ENCODE measurements at places on chromosomes 7 and 10. TPM values are rescaled to one million over a fixed set of nuclear protein-coding genes. Genes with fewer than 3 reads are reported as not detected.

- no peak for DNase-seq
These were observed 6.8 kb upstream of the LAT2 start for GRCh38 chr7:74202841-74203556.

- DNase-seq, result no peak
These were observed 154.8 kb downstream of the CHN2 start for GRCh38 chr7:29349362-29349761.

DNA sequence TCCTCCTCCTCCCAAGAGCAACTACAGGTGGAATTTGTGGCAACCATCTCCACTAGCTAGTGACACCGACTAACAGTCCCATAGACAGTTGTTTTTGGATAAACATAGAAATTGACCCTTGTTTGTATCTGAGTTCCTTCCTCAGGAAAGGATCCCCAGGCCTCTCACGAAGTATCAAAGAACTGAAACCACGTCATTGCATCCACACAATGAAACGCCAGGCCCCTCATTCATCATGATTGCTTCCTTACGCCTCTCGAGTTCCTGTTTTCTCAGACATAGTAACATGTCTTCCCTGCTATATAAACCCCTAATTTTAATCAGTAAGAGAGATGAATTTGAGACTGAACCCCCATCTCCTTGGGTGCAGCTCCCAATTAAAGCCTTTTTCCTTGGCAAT, 18.1 kb downstream of the SLC35G1 start:
- no peak for DNase-seq

GRCh38 chr10:58412502-58412961, 27.3 kb downstream of the TFAM start:
- no peak for DNase-seq

- no peak for DNase-seq
These were observed 33.5 kb downstream of the DPY19L1 start for GRCh38 chr7:35003679-35004303.

DNA sequence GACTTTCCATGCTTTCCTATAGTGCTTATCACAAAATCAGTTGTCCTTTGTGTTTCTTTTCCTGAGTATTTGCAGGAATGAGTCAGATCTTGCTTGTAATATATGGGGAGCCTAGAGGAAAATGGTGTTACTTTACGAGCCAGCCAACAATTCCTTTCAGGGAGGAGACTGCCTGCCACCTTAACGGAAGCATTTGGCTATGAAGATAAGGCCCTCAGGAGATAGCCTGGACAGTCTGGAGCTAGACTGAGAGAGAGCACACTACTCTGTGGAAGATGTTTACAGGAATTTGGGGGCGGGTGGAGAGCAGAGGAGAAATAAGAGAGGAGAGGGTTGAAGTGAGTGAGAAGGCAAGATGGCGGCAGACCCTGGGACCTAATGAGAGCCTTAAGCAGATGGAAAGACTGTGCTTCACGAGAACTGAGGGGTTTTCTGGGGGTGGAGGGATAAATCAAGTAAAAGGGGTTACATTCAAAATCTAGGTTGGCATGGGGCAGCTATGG, 126.3 kb downstream of the SNX10 start:
- no peak for DNase-seq

- DNase-seq, result no peak
These were observed 1077.1 kb upstream of the C7orf33 start for GRCh38 chr7:147513451-147513850.

DNA sequence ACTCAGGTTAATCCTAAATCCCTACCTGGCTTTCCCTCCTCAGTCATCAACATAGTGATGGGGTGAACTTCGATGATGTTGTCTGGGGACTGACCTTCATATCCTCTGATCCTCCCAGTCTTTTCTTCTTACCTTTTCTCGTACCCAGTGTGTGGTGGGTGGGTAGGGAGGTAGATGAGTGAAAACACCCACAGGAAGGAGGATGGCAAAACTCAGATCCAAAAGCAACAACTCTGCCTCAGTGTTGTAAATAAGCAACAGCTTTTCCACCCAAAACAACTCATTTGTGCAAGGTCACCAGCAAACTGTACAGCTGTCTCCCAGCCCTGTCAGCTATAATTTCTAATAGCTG, 38.6 kb downstream of the VOPP1 start:
- DNase-seq, result no peak

DNA sequence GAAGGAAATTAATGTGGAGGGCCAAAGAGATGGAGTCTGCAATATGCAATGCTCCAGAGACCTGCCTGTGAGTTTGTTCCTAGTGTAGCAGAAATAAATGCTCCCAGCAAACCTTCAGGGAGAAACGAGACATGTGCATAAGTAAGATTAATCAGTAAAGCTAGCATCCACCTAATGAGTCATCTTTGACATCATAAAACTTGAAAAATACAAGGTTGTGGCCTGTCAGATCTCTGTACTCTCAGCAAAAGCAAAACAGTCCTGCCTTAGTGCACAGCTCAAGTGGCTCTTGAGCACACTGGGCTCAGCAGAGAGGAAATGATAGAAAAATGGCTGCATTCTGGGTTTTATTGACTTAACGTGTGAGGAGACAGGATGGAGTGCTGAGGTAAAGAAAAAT, 32.5 kb upstream of the ERCC6 start:
- peak; percentile 46 for DNase-seq

DNA sequence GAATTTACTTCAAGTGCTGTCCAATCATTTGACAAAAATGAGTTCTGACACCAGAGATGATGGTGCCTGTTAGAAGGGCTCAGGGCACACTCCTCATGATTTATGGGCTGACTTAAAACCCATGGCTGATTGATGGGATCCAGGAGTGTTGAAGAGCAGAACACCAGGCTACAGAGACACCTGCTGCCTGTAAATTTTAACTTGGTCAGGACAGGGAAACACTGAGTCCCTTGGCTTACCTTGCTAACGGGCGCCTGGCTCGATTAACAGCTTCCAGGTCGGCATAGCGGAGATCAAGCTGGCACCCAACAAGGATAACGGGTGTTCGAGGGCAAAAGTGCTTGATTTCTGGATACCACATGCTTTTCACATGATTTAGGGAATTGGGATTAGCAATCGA, 51.4 kb downstream of the RHOBTB1 start:
- DNase-seq, result no peak

Gene SPDYE1
- 0.08 TPM for polyA plus RNA-seq

DNA sequence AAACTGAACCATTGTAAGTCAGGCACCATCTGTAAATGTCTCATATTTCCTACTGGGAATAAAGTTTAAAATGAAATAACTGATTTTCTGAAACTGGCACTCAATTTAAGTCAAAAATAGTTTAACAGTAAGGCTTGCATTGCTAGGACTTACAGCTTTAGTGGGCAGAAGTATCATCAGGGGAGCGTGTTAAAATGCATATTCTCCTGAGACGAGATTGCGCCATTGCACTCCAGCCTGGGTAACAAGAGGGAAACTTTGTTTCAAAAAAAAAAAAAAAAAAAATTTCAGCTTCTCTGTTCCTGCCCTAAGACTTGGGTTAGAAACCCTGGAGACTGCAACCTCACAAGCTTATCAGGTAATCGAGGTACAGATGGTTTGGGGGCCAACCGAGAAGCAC, 65.4 kb downstream of the UBE3C start:
- no peak for DNase-seq

GRCh38 chr7:110685899-110686298, 405.0 kb upstream of the LRRN3 start:
- DNase-seq, result no peak

DNA sequence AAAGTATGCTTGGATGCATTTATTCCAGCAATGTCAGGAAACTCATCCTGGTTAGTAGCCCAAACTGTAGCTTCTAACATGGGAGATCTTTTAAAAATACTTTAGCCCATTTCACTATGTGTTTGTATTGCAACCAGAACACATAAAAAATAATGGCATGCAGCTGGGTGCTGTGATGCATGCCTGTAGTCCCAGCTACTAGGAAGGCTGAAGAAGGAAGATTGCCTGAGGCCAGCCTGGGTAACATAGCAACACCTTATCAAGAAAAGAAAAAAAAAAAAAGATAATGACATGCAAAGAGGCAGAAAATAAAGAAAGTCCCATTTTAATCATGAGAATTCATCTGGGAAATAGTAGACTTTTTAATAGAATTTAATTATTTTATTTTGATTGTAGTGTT, 517.0 kb upstream of the TEX47 start:
- no peak for DNase-seq

All from CD4-positive, CD25-positive, alpha-beta regulatory T cell (primary cell).